ENCODE measurements at places on chromosomes 1 and 21.
A peak's percentile ranks its signal among the peaks of the same experiment; 100 is the strongest.

DNA sequence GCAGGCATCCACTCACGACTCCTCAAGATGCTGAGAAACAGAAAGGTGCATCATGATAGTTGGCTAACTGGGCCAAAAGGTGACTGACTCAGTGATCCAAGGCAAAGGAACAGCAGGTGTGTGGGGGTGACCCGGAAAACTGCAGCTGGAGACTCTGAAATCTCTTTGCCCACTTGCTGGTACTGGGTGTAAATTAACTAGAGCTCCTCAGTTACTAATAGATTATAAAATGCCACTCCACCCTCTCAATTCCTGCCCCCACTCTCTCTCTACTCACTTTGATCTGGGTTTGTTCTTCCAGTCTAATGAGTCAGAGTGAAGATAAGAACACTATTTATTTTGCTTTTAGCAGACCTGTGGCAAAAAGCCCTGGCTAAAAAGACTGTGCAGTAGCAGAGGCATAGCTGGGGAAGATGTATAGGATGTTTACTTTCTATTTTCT is 7.2 kb upstream of the PIGC start:
- no peak overlapping the region for H3K27ac ChIP-seq
- no peak for DNase-seq
- H3K27me3 ChIP-seq = no peaks in the 10 kb centered on the region
- peaks cover 24% of the 10 kb centered on the region for H3K4me1 ChIP-seq
- H3K36me3 ChIP-seq = no peaks in the 10 kb centered on the region
- H3K4me3 ChIP-seq = no peak overlapping the region

- H3K27me3 ChIP-seq = peaks cover 8% of the 10 kb centered on the region
- no peak overlapping the region for H3K27ac ChIP-seq
- peaks cover 32% of the 10 kb centered on the region for H3K4me1 ChIP-seq
- H3K4me3 ChIP-seq = no peak overlapping the region
- H3K36me3 ChIP-seq = peaks cover 5% of the 10 kb centered on the region
- DNase-seq = no peak
These were observed 171.2 kb upstream of the RUNX1 start for GRCh38 chr21:35220301-35220700.

DNA sequence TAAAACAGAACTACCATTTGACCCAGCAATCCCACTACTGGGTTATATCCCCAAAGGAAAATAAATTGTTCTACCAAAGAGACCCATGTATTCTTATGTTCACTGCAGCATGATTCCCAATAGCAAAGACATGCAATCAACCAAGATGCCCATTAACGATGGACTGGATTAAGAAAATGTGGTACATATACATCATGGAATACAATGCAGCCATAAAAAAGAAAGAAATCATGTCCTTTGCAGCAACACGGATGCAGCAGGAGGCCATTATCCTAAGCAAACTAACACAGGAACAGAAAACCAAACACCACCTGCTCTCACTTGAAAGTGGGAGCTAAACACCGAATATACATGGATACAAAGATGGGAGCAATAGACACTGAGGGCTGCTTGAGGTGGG is 44.2 kb downstream of the SLC35D1 start:
- H3K27ac ChIP-seq = no peak overlapping the region
- H3K27me3 ChIP-seq = no peaks in the 10 kb centered on the region
- H3K36me3 ChIP-seq = peaks cover 44% of the 10 kb centered on the region
- H3K4me3 ChIP-seq = no peak overlapping the region

DNA sequence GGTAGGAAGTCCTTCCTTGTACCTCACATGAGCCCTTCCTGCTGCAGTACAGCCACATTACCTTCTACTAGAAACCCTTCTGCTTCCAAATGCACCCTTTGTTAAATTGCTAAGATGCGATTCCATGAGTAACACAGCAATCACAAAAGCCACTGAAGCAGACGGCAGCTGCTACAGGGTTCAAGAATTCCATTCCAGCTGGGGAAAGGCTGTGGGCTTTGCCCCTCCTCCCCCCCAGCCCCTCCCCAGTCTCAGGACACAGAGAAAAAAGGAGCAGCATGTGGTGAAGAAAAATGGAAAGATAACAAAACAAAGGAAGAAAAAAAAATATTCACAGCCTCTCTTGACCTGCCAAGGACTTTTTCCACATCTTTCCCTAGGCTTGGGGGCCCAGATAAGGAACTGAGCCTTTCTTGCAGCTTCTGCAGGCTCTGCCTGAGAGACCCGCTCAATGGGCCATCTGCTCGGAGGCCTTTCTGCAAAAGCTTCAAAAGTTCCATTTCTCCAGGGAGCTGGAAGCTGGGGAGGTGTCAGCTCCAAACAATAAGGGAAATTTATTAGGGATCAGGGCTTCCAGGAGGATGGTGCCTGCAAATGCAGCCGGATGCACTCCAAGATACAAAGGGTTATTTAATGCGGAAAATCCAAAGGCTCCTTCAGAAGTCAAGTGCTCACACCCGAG is 72.1 kb downstream of the SYT2 start:
- peaks cover 68% of the 10 kb centered on the region for H3K27me3 ChIP-seq
- peaks cover 5% of the 10 kb centered on the region for H3K4me1 ChIP-seq
- DNase-seq = no peak
- H3K4me3 ChIP-seq = no peak overlapping the region

GRCh38 chr1:31586376-31587327 is 10.3 kb downstream of the TINAGL1 start:
- H3K4me1 ChIP-seq = no peaks in the 10 kb centered on the region
- H3K27me3 ChIP-seq = no peaks in the 10 kb centered on the region
- no peak for DNase-seq

DNA sequence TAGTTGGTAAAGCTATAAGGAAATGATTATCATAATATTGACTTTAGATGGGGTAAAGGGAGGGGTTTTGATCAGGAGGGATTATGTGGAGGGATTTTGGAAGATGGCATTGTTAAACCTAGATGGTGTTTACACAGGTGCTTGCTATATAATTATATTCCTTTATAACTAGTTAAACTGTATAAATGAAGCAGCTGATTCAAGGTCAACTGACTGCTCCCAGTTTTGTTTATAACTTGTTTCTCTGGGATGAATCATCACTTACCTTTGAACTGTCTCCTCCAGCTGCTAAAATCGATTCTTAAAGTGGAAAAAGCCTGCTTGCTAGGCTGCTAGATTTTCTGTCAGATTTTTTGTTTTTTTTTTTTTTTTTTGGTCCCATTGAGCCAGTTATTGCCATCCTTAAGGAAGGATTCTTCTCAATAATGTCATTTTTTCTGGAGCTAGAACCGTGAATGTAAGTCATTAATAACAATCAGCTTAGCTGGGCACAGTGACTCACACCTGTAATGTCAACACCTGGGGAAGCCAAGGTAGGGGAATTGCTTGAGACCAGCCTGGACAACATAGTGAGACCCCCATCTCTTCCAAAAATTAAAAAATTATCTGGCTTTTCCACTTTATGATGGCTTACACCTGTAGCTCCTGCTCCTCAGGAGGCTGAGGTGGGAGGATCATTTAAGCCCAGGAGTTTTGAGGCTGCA is 153.2 kb downstream of the PIK3R3 start:
- H3K27me3 ChIP-seq = no peaks in the 10 kb centered on the region
- H3K4me1 ChIP-seq = no peaks in the 10 kb centered on the region
- peaks cover 4% of the 10 kb centered on the region for H3K36me3 ChIP-seq
- no peak overlapping the region for H3K4me3 ChIP-seq

GRCh38 chr1:42311138-42311537 is 23.9 kb downstream of the FOXJ3 start:
- H3K27ac ChIP-seq = no peak overlapping the region
- no peak overlapping the region for H3K4me3 ChIP-seq
- DNase-seq = no peak
- H3K27me3 ChIP-seq = no peaks in the 10 kb centered on the region
- H3K4me1 ChIP-seq = peaks cover 39% of the 10 kb centered on the region

GRCh38 chr1:39569034-39569433 is 7.6 kb downstream of the PABPC4 start:
- H3K27ac ChIP-seq = no peak overlapping the region
- no peaks in the 10 kb centered on the region for H3K27me3 ChIP-seq

GRCh38 chr1:117150316-117150715 is 28.8 kb upstream of the TRIM45 start:
- no peak for DNase-seq
- H3K4me1 ChIP-seq = no peaks in the 10 kb centered on the region
- no peak overlapping the region for H3K4me3 ChIP-seq
- peaks cover 10% of the 10 kb centered on the region for H3K27me3 ChIP-seq
- no peaks in the 10 kb centered on the region for H3K36me3 ChIP-seq

- H3K36me3 ChIP-seq = peaks cover 1% of the 10 kb centered on the region
- no peaks in the 10 kb centered on the region for H3K27me3 ChIP-seq
- DNase-seq = no peak
- H3K27ac ChIP-seq = no peak overlapping the region
These were observed 45.5 kb downstream of the NME7 start for GRCh38 chr1:169322138-169322537.

- no peak overlapping the region for H3K4me3 ChIP-seq
- H3K4me1 ChIP-seq = peaks cover 12% of the 10 kb centered on the region
- DNase-seq = no peak
- H3K27me3 ChIP-seq = no peaks in the 10 kb centered on the region
- no peak overlapping the region for H3K27ac ChIP-seq
These were observed 6.0 kb downstream of the PEA15 start for GRCh38 chr1:160211046-160211790.

DNA sequence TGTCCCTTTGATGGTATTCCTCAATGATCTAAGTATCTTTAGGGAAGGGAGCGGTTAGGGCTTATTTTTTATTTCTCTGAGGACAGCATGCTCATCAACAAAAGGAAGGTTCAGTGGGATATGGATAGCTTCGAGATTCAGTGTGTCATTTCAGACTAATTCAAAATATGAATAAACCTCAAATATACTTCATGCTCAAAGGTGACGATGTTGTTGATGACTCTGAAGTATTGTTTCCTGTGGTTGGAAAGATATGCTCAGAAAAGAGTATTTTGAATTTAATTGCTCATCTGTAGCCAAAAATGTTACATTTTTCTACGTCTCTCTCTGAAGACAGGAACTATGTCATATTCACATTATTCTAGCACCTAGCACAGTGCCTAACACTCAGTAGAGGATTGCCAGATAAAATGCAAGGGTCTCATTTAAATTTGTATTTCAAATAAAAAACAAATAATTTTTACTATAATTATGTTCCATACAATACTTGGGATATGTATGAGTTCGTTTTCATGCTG is 1.8 kb upstream of the FCRL3 start:
- peaks cover 6% of the 10 kb centered on the region for H3K27me3 ChIP-seq
- H3K4me3 ChIP-seq = no peak overlapping the region
- H3K36me3 ChIP-seq = no peaks in the 10 kb centered on the region
- DNase-seq = no peak
- no peak overlapping the region for H3K27ac ChIP-seq

- H3K4me3 ChIP-seq = peak overlapping the region; percentile 61
- no peak for DNase-seq
- H3K27me3 ChIP-seq = no peaks in the 10 kb centered on the region
- H3K27ac ChIP-seq = peak overlapping the region; percentile 86
- peaks cover 90% of the 10 kb centered on the region for H3K36me3 ChIP-seq
- H3K4me1 ChIP-seq = peaks cover 55% of the 10 kb centered on the region
These were observed 29.7 kb downstream of the MDM4 start for GRCh38 chr1:204545881-204546280.

- H3K36me3 ChIP-seq = peaks cover 25% of the 10 kb centered on the region
- peak within 1 kb of the TSS; percentile 98 for H3K4me3 ChIP-seq
- peaks cover 55% of the 10 kb centered on the region for H3K4me1 ChIP-seq
These were observed at the start of gene UTP11 for GRCh38 chr1:38012363-38013226. UTP11 (plus strand) TSS chr1:38012734; CDS start chr1:38012803, 69 bp downstream.

GRCh38 chr1:99672530-99673213 is 26.8 kb downstream of the PALMD start:
- no peaks in the 10 kb centered on the region for H3K36me3 ChIP-seq
- H3K27ac ChIP-seq = no peak overlapping the region
- no peaks in the 10 kb centered on the region for H3K4me1 ChIP-seq
- DNase-seq = no peak
- peaks cover 22% of the 10 kb centered on the region for H3K27me3 ChIP-seq

DNA sequence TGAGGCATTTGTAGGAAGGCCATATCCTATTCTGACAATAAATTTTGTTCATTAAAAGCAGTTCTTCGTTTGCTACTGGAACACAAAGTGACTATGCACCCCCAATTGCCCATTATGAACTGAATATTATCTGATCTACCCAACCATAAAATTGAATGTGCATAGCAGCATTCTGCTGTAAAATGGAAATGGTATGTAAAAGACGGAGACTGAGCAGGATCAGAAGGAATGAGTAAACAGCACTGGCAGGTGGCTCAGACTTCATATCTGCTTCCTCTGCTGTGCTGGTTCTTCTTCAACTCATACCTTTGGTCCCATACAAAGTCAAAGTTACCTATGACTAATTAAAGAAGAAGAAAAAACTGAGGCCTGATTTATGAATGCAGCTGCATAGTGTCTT is 339.5 kb downstream of the PLA2G4A start:
- H3K4me1 ChIP-seq = no peaks in the 10 kb centered on the region
- H3K27me3 ChIP-seq = no peaks in the 10 kb centered on the region
- no peaks in the 10 kb centered on the region for H3K36me3 ChIP-seq
- no peak for DNase-seq
- no peak overlapping the region for H3K4me3 ChIP-seq

GRCh38 chr1:37476460-37477197 is 2.2 kb downstream of the ZC3H12A start:
- H3K27me3 ChIP-seq = no peaks in the 10 kb centered on the region
- H3K4me1 ChIP-seq = peaks cover 68% of the 10 kb centered on the region
- DNase-seq = no peak
- peak overlapping the region; percentile 98 for H3K27ac ChIP-seq
- H3K4me3 ChIP-seq = peak overlapping the region; percentile 90
- peaks cover 53% of the 10 kb centered on the region for H3K36me3 ChIP-seq

DNA sequence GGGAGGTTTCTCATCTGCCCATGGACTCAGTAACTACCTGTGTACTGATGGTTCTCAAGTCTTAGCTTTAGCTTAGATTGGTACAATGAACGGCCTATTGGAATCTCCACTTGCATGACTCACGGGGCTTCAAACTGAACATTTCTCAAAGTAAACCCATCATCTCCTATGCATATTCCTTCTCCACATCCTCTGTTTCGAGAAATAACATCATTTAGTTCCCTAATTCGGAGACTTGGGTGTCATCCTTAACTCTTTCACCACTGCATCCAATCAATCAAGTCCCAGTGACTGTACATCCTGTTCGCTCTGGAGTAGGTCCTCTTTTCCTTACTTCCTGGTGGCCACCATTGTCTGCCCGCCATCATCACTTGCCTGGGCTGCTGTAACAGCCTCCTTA is 55.8 kb downstream of the LGR6 start:
- DNase-seq = no peak
- peaks cover 9% of the 10 kb centered on the region for H3K27me3 ChIP-seq
- H3K27ac ChIP-seq = no peak overlapping the region

All from activated CD8-positive, alpha-beta T cell treated with anti-CD3 and anti-CD28 coated beads, Interleukin-2, amount 10 ng/mL, durations not matched to agents 7 days and 5 days (primary cell).